ENCODE measurements at places on chromosomes 16 and 17.

GRCh38 chr17:83147280-83147679, 67.9 kb downstream of the METRNL start:
- DNase-seq: no peak

GRCh38 chr16:2710021-2710710, 9.9 kb downstream of the PRSS27 start:
- DNase-seq: no peak

DNA sequence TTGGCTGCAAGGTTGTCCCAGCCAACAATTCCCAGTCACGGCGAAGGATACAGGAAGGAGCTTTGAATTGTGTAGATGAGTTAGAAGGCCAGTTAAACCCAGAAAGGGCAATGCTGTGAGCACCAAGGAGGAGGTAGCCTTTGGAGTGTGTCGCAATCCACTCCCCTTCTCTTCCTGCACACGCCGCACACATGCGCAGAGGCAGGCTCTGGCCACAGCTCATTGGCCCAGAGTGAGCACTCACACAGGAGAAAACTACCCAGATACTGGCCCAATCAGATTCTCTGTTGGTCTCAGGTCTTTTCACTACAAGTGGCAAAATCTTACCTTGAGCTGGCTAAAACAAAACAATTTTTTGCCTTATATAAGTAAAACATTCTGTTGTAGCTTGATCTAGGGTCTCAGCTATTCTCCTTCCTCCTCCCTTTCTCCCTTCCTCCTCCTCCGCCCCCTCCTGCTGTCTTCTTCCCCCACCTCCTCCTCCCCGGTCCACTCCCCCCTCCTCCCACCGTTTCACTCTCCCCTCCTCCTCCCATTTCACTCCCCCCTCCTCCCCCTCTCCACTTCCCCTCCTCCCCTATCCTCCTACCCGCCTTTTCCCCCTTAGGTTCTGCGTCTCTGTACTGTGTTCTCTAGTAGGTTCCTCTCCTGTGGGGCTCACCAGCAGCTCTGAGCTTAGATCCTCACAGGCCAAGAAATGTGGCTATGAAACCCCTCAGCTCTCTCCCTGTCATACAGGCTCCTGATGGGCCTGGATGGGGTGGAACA, 344.9 kb downstream of the CPPED1 start:
- no peak for DNase-seq

DNA sequence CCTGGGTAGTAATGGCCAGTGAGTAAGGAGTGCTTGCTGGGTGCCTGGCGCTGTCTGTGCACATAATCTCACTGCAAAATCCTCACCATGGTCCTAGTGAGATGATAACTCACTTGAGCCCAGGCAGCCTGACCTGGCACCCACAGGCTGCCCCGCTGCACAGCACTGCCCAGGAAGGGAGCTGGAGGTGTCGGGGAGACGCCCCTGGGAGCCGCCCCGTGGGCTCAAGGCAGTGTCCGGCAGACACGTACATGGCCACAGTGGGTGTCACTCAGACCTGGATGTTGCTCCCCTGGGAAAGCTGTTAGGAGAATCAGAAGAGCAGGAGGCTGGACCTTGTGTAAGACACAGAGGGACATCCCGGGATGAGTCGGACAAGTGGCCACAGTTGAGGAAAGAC, 44.2 kb downstream of the BEAN1 start:
- DNase-seq: no peak

GRCh38 chr16:66523861-66524354, 26.0 kb downstream of the TK2 start:
- no peak for DNase-seq

- DNase-seq: no peak
These were observed 35.9 kb upstream of the GHDC start for GRCh38 chr17:42230225-42230624.

DNA sequence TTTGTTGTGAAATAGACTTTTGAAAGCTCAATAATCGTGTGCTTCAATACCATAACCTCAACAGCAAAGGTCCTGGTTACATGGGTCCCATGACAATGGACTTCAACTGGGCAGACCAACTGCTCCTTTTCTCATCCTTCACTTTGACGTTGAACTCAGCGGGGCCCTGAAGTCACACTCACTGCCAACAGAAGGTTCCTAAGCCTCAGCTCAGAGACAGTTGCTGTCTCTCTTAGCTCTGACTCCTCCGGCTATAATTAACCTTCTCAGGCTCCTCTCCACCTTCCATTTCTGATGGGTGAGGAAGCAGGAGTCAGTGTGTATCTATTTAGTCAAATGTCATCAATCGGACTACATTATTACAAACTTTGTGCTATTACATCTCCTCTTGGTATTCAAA, 23.8 kb downstream of the MPP3 start:
- DNase-seq: no peak

DNA sequence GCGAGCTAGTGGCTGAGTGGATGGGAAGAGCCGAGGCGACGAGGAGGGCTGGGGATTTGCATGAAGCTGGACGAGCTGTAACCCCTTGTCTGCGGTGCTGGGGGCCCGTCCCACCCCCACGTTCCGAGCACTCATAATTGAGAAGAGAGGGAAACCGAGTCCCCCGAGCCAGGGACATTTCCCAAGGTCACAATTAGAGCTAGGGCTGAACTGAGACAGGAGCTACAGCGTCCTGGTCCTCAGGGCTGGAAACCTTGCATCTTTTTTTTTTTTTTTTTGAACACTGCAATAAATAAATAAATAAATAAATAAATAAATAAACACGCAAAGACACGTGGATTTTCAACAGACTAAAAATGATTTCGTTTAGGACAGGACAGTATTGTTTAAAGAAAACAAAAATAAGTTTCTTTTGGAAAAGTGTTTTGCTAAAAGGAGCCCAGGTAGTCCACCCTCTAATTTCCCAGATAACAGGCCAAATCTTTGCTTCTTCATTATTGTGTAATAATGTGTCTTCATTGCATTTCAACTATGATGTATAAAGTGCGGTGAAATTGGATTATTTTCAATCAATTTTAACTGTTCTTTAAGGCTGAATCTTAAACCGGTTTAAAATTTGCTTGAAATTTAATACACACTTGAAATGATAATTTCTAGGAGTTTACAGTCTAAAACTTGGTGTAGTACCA, 992 bp downstream of the GDPD1 start:
- no peak for DNase-seq

- no peak for DNase-seq
These were observed 143.0 kb upstream of the NOL11 start for GRCh38 chr17:67574658-67575293.

DNA sequence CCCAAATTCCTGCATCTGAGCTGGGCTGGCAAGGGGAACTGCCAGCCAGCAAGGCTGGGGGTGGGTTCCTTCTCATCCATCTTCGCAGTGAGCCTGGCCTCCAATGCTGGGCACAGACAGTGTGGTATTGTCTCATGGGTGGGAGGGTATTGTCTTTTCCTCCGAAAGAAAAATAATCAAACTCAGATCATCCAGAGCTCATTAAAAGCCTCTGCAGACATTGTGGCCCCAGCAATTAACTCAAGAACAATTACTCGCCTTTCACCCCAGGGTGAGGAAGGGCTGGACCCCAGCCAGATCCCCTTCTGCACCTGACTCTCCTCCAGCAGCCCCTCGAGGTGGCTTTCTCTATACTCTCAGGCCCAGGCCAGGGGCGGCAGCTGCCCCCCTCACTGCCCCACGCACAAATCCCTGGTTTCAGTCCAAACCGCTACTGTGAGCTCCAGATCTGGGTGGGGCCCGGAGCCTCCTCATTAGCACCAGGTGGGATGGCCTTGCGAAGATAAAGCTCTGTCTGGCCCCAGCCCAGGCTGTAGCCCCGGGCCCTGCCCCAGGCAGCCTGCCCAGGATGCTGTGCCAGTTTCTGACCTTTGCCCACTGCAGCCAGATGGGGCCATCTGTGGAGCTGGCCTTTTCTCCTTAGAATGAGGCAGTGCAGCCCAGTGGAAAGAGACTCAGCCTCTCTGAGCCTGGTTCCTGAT, 2.3 kb upstream of the KRT15 start:
- no peak for DNase-seq

- no peak for DNase-seq
These were observed 10.2 kb downstream of the MYO18A start for GRCh38 chr17:29169806-29170591.

DNA sequence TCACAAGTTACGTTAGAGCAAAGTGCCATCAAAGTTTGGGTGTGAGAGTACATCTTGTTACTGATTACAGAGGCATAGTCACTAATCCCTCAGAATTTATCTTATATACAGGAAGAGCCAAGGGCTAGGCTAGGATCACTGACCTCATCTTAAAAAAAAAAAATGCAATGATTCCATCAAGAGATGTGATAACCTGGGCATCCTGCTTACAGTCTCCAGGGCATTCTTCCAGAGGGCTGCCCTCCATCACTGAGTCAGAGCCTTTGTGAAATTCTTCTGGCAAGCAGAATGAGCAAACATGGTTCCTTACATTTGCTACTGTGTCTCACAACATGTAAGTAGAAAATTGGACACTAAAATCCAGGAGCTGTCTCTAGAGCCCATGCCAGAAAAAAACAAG, 410.6 kb downstream of the ZFHX3 start:
- DNase-seq: peak; percentile 54

DNA sequence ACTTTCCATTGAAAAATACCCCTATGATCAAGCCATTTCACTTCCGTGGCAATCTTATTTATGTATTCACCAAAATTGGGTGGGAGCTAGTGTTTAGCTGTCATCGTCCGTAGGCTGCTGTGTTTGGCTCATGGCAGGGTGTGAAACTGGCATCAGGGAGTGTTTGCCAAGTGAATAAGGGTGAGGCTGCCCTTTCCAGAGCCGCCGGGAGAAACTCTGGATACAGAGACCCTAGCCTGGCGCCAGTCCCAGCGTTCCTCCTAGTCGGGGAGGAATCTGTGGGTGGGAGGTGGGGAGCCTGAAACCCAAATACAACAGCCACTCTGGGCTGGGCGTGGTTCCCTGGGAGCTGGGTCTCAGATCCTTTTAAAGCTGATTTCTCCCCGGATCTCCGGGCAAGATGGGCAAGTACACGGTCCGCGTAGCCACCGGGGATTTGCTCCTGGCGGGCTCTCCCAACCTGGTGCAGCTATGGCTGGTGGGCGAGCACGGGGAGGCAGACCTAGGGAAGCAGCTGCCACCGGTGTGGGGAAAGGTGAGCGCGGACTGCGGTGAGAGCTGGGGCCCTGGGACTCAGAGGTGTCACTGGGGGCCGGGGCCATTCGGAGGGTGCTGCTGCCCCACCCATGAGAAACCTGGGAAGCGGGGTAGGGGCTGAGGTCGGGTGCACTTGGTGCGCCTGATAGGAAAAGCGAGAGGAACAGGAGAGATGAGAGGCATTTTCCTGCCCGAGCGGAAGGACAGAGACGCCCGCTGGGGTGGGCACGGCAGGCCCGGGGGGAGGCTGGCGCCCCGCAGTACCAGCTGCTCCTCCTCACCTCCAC, 62.1 kb upstream of the TEKT1 start:
- no peak for DNase-seq

DNA sequence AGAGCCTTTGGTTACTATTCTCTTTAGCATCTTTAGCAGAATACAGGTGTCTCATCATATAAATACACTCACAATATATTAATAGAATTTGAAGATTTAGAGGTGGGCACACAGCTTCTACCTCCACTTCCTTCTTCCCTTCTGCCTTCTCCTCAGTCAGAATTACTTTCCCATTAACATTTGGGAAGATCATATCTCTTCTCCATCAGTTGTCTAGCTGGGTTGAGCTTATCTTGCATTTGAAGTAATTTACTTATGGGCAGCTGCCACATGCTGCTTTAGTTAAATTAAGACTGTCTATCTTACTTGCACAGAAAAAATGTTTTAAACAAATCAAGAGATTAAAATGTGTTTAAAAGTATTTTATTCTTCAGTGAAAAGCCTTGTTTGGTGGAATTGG, 110.1 kb upstream of the ASIC2 start:
- DNase-seq: no peak

Data from HTR-8/SVneo (cell line).